ENCODE measurements at places on chromosomes 6 and 20. TPM values are rescaled to one million over a fixed set of nuclear protein-coding genes. Genes with fewer than 3 reads are reported as not detected.

DNA sequence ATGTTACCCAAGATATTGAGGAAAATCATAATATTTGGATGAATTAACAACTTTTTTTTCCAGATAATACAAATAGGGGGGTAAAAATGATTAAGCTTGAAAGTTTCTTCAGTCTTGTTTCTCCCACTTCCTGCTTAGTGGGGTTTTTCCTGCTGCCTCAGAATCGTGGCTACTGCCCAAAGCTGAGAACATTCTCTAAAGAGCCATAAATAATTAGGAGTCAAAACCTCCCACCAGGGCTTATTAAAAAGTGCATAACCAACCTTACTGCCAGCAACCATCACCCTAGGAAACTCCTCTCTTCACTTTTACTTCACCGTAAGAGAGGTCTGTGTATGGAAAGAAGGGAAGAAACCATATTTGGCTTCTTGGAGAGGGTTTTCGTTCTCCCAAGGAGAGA, 9.0 kb upstream of the LCA5 start:
- no peak for DNase-seq

DNA sequence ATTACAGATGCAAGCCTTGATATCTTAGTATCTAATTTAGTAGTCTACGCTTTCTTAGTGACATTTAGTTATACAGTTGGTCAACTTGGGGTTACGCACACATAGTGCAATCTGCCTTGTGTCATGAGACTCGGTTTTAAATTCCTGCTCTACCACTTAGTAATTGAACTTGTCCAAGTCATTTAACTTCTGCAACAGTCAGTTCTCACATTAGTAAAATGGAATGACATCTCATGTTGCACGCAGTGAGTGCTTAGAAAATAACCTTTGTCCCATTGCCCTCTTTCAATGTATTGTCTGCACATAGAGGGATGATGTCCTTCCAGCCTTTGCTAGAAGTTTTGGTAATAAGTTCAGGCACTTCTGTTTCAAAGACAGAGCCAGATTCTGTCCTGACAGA, 48.6 kb downstream of the TMEM170B start:
- no peak for DNase-seq

DNA sequence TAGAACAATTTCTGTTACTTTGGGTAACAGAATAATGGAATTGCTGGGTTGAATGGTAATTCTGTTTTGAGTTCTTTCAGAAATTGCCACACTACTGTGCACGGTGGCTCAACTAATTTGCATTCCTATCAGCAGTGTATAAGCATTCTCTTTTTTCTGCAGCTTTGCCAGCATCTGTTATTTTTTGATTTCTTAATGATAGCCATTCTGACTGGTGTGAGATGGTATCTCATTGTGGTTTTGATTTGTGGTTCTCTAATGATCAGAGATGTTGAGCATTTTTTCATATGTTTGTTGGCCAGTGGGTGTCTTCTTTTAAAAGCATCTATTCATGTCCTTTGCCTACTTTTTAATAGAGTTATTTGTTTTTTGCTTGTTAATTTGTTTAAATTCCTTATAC, 846.8 kb downstream of the KIF16B start:
- no peak for DNase-seq

DNA sequence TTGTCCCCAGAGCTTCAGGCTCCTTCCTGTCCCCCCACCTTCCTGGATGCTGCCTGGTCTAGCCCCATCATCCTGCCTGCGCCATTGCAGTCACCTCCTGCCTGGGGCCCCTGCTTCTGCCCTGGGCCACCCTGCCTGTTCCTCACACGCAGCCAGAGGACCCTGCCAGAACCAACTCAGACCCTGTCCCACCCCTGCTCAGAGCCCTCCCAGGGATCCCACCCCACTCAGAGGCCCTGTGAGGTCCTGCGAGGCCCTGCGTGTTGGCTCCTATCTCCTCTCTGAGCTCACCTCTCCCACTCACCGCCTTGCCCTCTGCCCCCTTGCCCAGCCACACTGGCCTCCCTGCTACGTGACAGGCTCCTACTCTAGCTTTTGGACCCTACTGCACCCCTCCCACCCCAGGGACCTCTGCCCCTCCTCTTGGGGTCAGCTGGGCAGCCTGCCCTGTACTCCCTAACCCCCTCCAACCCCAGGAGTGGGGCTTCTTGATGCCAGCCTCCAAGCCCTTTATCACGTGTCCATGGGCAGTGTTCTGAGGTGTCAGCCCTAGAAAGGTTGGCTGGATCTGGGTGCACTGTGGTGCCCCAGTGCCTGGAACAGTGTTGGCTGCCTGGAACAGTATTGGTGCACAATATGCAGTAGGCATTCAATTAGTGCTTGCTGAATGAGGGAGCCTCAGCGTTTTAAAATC, 68.3 kb downstream of the CEBPB start:
- no peak for DNase-seq

DNA sequence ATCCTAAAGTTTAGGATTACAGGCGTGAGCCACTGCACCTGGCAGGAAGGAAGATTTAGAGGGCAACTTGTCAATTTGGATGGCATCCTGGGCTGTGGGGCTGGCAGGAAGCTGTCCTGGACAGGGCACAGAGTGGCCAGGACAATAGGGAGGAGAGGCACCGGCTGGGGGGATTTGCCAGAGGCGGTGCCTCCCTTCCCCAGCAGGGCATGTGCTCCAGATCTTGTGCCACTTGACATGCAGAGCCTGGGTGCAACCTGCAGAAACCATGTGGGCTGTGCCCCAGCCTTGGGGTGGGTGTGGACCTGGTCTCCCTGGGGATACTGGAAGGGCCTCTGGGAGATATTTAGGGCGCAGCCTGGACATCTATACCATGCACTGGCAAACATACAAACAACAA, 58.6 kb upstream of the EEF1A1 start:
- DNase-seq = no peak

DNA sequence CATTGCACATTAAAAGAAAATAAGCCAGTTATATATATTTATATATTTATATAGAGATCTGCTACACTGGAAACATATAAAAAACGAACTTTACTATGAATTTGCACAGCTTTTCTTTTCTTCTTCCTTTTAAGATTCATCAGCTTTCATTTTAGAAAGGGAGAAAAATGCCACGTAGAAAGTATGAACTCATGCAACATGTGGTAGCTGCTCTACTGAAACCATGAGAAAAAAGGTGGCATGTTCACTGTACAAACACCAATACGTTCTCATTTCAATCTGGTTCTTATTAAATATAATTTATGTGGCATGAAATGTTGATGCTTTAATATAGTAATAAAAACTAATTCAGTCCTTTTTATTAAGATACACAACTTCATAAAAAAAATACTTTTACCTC, 68.8 kb upstream of the THEMIS start:
- no peak for DNase-seq

EDN3 gene
- polyA plus RNA-seq = not detected

TREML1 gene
- polyA plus RNA-seq = 3.6 TPM

LTA gene
- polyA plus RNA-seq = 0.26 TPM

Data from CD14-positive monocyte (primary cell).